Putamen (tissue), 1 donor: ENCODE measurements at places on chromosomes 1 and 21.

- DNase-seq: no peak
These were observed 2.4 kb upstream of the FAM78B start for GRCh38 chr1:166169182-166169581.

GRCh38 chr1:69750638-69751037, 182.9 kb downstream of the LRRC7 start:
- DNase-seq: no peak

- DNase-seq: no peak
These were observed 68.2 kb downstream of the CLSTN1 start for GRCh38 chr1:9755441-9755995.

GRCh38 chr1:164560556-164560955, 1.6 kb downstream of the PBX1 start:
- DNase-seq: no peak

DNA sequence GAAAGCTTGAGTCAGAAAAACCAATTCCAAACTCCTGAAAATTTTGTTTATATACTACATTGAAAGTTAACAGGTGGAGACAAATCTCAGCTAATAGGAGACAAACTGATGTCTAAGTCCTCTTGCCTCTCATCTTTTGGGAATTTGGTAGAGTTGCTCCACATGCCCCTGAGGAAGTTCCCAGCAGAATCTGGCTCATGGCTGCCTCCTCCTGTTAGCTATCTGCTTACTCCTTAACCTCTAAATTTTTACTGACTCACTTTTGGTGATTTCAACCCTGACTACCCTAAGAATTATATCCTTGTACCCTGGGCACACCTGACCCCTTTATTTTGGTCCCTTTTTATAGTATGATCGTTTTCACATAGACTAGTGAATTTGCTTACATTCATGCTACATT, 633.7 kb upstream of the USP24 start:
- no peak for DNase-seq

GRCh38 chr1:45607404-45608074, 16.3 kb downstream of the CCDC17 start:
- DNase-seq: no peak

GRCh38 chr1:209805341-209805781, 581 bp downstream of the IRF6 start:
- DNase-seq: no peak

DNA sequence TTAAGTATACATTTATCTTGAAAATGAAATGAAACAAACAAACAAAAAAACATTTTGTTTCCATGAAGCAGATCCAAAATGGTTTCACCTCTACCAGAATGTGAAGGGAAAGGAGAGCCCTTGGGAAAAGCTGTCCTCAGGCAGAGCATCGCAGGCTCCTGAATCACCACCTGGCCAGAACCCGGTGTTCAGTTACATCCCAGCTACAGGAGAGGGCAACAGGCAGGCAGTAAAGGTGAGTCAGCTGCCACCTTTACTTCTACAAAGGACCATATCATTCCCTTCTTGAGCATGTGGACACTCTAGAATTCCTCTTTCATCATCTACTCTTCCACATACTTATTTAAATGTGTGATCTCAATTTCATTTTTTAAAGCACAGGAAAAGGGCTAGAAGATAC, 151.2 kb downstream of the PIGK start:
- no peak for DNase-seq

- DNase-seq: no peak
These were observed 77.5 kb downstream of the SLC45A1 start for GRCh38 chr1:8395433-8395866.

DNA sequence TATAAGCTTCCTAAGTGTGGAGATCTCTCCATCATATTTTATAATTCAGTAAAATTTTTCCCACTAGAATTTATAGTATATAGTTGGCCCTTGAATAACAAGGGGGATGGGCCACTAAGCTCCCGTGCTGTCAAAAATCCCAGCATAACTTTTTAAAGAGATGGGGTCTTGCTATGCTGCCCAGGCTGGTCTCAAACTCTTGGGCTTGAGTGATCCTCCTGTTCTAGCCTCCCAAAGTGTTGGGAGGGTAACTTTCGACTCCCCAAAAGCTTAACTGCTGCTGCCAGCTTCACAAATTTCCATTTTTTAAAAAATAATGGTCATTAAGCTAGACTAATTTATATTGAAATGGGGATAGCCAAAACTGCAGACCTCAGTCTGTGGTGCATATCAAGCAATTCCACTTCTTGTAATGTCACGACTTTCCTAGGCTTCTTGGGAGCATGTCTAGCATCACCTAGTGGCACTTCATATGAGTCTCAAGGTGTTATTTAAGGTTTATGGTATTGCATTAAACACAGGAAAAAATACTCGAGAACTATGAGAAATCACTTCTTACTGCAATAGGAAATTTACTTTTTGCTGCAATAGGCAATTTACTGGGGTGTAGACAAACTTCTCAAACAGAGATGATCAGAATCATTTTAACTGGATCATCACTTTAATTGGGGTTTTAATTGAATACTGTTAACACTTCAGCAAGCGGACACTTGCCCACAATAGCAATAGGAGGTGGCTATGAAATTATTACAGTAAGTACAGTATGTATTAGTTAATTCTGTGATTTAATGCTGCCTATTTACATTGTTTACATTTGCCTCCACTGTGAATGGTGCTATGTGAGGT, 19.3 kb upstream of the ACTA1 start:
- DNase-seq: no peak

- DNase-seq: no peak
These were observed 35.1 kb downstream of the UAP1 start for GRCh38 chr1:162596514-162597170.

- no peak for DNase-seq
These were observed 8.7 kb upstream of the SLX9 start for GRCh38 chr21:44931137-44931500.

DNA sequence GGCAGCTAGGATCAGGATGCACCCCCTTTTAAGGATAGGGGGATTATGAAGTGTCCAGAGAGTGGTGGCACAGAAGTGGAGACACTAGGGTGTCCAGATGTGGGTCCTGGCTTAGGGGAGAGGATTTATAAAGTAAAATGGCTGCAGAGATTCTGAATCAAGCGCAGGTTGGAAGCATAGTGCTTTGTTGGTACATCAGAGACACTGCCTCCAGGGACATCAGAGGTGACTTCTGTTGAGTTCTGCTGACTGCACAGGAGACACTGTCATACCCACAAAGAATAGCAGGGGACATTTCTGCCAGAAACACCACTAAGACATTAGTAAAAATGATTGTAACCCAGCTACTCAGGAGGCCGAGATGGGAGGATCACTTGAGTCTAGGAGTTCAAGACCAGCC, 16.4 kb downstream of the GPR137B start:
- DNase-seq: no peak

- no peak for DNase-seq
These were observed 61.0 kb downstream of the TOR3A start for GRCh38 chr1:179142889-179143299.

GRCh38 chr1:94255476-94255875, 18.1 kb upstream of the ARHGAP29 start:
- no peak for DNase-seq

DNA sequence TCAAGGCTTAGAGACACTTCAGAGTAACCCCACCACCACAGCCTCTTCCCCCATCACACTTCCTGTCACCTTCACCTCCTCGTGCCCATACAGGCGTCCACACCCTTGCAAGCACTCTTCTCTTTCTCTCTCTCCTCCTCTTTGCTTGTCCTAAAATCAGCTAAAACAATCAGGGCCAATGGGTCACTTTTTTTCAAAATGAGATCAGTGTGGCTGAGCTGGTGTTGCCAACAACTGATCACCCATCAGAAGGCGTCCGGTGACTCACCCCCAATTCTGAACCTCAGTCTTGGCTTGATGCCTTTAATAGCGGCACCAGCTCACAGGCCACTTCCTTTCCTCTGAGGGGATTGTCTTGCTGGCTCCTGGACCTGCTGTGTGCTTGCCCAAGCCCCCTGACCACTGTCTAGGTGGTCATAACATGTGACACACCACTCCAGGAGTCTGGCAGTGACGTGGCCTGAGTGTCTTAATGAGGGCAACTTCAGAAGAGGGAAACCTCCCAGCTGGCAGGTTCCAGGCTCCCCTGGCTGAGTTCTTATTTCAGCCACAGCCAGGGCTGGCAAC, 1.6 kb downstream of the DRAXIN start:
- DNase-seq: no peak

DNA sequence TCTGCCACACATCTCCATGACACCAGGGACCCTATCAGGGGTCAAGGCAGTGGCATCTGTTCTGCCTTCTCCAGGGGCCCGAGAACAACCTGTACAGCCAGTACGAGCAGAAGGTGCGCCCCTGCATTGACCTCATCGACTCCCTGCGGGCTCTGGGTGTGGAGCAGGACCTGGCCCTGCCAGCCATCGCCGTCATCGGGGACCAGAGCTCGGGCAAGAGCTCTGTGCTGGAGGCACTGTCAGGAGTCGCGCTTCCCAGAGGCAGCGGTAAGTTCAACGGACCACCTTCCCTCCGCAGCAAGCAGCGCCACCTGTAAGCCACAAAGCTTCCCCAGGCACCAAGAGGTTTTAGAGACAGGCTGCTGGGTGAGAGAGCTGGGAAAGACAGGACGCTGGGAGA, 15.9 kb downstream of the MX2 start:
- no peak for DNase-seq

DNA sequence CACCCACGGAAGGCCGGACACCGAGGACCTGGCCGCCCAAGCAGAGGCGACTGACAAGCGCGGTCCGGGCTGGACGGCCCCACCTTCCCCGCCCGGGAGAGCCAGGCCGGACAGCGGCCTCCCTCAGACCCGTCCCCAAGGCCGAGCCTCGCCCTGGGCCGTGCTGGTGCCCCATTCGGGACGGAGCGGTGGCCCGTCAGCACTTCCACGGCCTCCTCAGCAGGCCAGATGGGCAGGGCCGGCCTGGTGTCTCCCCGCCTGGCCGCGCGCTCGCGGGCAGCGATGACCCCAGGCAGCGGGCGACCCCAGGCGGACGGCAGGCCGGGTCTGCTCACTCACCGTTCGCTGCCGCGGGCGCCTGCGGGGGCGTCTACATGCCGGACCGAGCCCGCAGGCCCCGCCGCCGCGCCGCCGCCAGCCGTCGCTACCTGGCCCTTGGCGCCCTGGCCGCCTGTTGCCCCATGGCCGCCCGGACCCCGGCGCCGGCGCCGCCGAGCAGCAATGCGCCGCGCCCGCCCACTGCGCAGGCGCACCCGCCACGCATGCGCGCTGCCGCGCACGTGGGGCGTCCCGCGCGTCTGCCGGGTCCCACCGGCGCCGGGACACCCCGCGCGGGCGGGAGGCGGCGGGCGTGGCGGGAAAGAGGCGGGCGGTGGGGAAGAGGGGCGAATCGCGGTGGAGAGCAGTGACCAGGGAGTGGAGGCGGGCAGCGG, at the start of gene NADK:
Gene NADK, minus strand, starts transcription at position 521 of the 713 bp plus-strand sequence. CDS start 13,064 bp downstream, outside the sequence.
- peak; percentile 57 for DNase-seq
